Kidney (tissue), 22 donors: ENCODE measurements at places on chromosomes 7 and 10.

DNA sequence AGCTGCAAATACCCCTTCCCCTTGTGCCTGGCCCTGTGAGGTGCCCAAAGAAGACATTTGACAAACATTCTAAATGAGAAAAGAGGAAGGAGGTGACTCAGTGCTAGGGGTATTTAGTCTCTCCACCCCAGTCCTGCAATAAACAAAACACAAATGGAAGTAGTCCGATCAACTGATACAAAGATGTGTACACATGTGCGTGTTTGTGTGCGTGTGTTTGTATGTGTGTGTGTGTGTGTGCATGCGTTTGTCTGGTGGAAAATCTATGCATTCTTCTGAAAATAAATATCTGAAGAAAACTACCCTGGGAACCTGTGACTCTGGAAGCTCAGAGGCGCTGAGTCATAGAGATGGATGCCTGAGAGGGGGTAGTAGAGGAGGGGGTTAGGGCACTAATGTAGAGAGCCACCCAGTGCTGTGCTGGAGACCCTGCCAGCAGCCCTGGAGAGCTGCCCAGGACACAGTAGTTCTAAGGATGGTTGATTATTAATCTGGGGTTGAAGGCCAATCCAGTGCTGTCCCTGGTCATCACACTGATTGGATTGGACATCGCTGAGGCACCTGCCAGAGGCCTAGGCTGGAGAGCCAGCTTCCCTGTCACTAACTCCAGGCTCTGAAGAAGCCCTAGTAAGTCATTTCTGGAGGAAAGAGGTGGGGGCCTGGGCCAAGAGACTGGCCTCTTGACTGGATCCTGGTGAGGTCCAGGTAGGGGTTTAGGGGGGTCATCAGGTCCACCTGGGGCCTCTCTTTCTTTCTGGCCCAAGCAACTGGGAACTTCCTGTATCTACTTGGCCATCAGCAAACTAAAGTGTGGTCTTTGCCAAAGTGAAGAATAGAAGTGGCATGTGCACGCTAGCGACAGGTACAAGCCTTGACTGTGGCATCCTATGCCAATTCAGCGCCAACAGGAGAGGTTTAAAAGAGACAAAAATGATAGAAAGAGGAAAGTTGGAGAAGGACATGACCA, 18.5 kb downstream of the SFTPA1 start:
- DNase-seq = no peak

GRCh38 chr10:61142987-61143386, 199.0 kb upstream of the RHOBTB1 start:
- no peak for DNase-seq

DNA sequence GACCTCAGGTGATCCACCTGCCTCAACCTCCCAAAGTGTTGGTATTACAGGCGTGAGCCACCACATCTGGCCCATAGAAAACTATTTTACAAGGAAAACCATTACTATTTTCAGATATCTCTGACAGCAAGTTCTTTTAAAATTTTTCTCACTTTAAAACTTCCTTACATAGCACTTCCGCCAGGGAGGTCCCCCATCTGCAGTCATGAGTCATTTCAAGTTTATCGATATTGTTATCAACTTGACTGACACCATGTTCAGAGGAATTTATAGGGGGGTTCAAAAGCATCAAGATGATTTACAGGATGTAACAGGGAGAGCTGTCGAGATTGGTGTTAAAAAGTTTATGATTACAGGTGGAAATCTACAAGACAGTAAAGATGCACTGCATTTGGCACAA, 88.8 kb downstream of the NRBF2 start:
- DNase-seq = no peak

DNA sequence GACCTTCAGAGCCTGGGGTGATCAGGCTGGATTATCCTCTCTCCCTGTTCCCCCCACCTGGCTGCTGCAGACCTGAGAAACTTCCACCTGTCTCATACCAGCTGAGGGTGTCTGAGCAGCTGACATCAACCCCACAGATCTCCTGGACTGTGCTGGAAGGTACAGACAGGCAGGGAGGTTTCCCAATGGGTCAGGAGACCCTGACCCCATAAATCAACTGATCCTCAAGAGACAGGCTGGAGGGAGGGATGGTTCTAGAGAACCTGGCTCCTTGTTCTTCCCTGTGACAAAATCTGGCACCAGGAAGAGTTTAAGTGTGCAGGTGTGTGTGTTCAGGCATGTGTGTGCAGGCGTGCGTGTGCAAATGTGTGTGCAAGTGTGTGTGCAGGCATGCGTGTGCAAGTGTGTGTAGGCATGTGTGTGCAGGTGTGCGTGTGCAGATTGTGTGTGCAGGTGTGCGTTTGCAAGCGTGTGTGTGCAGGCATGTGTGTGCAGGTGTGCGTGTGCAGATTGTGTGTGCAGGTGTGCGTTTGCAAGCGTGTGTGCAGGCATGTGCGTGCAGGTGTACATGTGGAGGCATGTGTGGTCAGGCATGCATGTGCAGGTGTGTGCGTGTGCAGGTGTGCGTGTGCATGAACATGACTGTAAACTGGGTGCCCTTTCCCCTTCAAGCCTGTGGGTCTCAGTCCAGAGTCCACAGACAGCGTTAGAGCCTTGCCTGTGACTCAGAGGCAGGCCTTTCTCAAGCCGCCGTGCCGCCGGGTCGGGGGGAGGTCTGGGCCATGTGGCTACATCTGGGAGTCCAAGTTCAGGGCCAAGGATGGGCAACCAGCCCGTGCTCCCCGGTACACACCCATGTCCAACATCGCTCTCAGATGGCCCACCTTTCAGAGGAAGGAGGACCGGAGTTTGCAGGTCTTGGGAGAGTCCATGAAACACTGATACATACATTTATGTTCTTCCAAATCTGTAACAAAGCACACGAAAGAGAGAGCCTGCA, 50.1 kb upstream of the ELN start:
- peak; percentile 48 for DNase-seq

DNA sequence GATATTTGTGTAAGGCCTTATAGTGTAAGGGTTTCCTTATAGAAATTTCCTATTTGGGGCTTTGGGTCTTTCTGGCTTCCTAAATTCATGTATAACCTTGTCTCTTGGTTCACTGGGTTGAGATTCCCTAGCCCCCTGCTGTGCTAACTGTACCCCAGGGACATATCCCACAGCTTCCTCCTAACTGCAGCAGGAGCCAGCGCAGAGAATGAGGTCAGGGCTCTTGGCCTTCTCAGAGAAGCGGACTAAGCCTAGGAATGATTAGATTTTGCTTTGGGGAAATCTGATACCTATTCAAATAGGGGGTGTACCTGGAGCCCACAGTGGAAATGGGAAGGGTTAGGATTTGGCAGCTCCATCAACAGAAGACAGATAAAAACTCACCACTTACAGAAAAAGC, 138.1 kb upstream of the EFCAB10 start:
- DNase-seq = no peak

DNA sequence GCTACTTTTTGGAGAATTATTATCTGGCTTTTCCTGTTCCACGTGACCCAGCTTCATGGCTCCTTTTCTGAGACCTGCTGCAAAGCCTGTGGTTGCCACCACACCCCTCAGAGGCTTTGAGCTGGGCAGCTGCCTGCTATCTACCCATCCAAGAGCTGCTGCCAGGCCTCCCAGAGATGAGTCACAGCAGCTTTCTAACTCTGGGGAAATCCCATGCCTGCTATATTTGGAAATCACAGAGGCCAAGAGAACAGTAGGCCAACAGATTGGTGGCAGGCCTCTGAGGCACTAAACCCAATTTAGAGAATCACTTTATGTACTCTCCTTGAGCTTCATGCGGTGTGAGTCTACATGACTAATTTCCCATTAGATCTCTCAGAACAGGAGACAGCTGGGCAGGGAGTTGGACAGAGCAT, 35.2 kb downstream of the SGCE start:
- DNase-seq = peak; percentile 81

GRCh38 chr7:91242097-91242844, 22.0 kb upstream of the FZD1 start:
- DNase-seq = peak; percentile 29

- no peak for DNase-seq
These were observed 107.8 kb downstream of the TBXAS1 start for GRCh38 chr7:139936760-139937310.

GRCh38 chr7:45865594-45866410, 7.1 kb downstream of the CCDC201 start:
- no peak for DNase-seq

DNA sequence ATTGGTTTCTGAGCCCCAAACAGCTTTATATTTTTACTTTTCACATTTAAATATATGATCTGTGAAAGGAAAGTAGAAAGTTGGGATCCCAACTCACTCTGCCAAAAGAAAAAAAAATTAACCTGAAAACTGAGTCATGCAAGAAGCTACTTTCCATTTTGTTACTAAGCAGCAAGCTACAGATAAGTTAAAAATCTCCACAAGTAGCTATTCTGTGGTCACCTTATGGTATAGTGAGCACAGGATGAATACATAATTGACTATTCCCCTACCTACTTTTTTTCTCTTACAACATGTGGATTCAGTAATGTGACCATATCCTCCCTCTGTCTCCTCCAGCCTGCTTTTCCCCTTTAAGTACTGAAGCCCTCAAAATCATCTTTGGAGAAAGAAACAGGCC, 30.3 kb upstream of the CREB3L2 start:
- no peak for DNase-seq

- no peak for DNase-seq
These were observed 41.9 kb downstream of the NKX6-2 start for GRCh38 chr10:132743925-132744490.

- DNase-seq = peak; percentile 96
These were observed 69.3 kb downstream of the ETV1 start for GRCh38 chr7:13920053-13920697.
